SK-N-SH (cell line): ENCODE measurements at places on chromosomes 1 and 21. TPM values are rescaled to one million over a fixed set of nuclear protein-coding genes. Genes with fewer than 3 reads are reported as not detected.

The KCNK2 gene
- 12.2 and 16.2 TPM in 2 replicates for polyA plus RNA-seq

GRCh38 chr1:112079446-112079845 lies 90.0 kb upstream of the KCND3 start:
- no peaks in the 10 kb centered on the region for H3K27me3 ChIP-seq
- no peak for DNase-seq
- no peak overlapping the region for H3K27ac ChIP-seq
- H3K4me1 ChIP-seq: no peaks in the 10 kb centered on the region
- no peaks in the 10 kb centered on the region for H3K36me3 ChIP-seq
- H3K4me3 ChIP-seq: no peak overlapping the region

DNA sequence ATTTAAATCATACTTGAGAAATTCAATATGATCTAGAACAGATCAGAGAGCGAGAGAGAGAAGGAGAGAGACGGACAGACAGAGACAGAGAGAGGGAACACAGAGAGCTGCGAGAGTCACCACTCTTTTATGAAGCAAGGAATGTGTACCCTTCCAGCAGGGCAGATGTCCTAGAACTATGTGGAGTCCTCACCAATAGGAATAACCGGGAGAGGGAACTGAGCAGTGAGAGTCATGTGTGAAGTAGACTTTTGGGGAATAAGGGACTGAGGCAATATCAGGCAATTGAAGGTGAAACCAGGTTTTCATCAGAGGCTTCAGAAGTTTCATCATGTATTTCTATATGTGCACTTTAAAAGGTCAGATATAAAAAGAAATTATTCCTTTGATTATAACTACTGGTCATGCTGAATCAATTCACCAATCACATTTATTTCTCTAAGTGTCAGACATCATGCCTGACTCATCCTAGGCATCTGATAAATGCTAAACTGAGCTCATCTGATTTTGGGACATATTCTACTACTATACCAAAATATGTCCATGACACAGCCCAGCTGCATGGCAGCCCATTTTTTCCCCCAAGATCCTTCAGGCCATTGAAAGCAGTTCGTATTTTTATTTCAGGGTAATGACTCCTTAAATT lies 22.4 kb downstream of the VTCN1 start:
- H3K27me3 ChIP-seq: no peaks in the 10 kb centered on the region
- H3K36me3 ChIP-seq: no peaks in the 10 kb centered on the region

The AKIRIN1 gene
- polyA plus RNA-seq: 37.0 and 50.7 TPM in 2 replicates

DNA sequence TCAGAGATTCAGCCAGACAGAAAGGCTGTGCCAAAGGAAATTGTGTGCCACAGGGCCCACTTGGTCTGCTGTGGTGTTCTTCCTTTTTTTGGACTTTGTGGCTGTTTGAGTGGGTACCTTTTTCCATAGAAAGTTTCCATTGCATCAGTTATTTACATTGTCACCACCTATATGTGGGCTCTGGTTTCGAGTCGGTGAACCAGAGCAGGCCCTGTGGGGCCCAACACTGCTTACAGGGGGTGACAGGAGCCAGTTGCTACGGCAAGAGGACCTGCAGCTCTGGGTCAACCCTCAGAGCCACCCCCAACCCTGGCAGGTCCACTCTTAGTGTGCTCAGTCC lies 157.0 kb upstream of the EDN2 start:
- H3K27ac ChIP-seq: no peak overlapping the region
- H3K27me3 ChIP-seq: no peaks in the 10 kb centered on the region
- DNase-seq: no peak
- H3K4me1 ChIP-seq: peaks cover 14% of the 10 kb centered on the region; the same call in 1 of the 2 replicates

The TMEM81 gene
- 1.8 and 2.7 TPM in 2 replicates for polyA plus RNA-seq

GRCh38 chr1:12179111-12179519 lies 12.3 kb downstream of the TNFRSF1B start:
- no peak overlapping the region for H3K27ac ChIP-seq
- no peaks in the 10 kb centered on the region for H3K36me3 ChIP-seq
- no peaks in the 10 kb centered on the region for H3K27me3 ChIP-seq
- no peak overlapping the region for H3K4me3 ChIP-seq
- DNase-seq: no peak

- H3K4me1 ChIP-seq: no peaks in the 10 kb centered on the region
- H3K27ac ChIP-seq: no peak overlapping the region
- H3K27me3 ChIP-seq: no peaks in the 10 kb centered on the region; the same call in 1 of the 2 replicates
- H3K4me3 ChIP-seq: no peak overlapping the region
These were observed 3.7 kb upstream of the ALX3 start for GRCh38 chr1:110074166-110074565.

GRCh38 chr1:35173909-35174540 lies 18.9 kb downstream of the SFPQ start:
- H3K4me3 ChIP-seq: no peak overlapping the region
- H3K36me3 ChIP-seq: peaks cover 43% of the 10 kb centered on the region
- DNase-seq: no peak
- H3K4me1 ChIP-seq: no peaks in the 10 kb centered on the region
- no peak overlapping the region for H3K27ac ChIP-seq

DNA sequence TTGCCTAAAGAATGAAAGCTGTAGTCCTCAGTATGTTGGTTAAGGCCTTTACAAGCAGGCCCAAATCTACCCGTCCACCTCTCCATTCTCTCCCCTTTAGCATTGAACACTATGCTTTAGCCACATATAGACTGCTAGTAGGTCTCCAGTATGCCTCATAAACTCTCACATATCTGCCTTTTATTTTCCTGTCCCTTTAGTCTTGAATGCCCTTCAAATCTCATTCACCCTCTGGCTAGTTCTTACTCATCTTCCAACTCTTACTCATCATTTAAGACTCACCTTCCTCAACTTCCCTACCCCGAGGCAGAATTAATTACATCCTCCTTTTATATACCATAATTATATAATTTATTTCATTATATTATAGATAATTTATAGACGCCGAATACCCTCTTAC lies 78.7 kb upstream of the TSPAN2 start:
- no peak overlapping the region for H3K4me3 ChIP-seq
- peak overlapping the region; percentile 85 for H3K27ac ChIP-seq
- H3K4me1 ChIP-seq: no peaks in the 10 kb centered on the region; the same call in 1 of the 2 replicates
- peaks cover 7% of the 10 kb centered on the region for H3K36me3 ChIP-seq
- no peaks in the 10 kb centered on the region for H3K27me3 ChIP-seq
